ENCODE measurements at places on chromosomes 11 and 22. TPM values are rescaled to one million over a fixed set of nuclear protein-coding genes. Genes with fewer than 3 reads are reported as not detected.

Gene PRR33
- total RNA-seq = 0.12 TPM

Gene CARD10
- 0.09 TPM for total RNA-seq

Gene CDON
- total RNA-seq = 2.8 TPM

DNA sequence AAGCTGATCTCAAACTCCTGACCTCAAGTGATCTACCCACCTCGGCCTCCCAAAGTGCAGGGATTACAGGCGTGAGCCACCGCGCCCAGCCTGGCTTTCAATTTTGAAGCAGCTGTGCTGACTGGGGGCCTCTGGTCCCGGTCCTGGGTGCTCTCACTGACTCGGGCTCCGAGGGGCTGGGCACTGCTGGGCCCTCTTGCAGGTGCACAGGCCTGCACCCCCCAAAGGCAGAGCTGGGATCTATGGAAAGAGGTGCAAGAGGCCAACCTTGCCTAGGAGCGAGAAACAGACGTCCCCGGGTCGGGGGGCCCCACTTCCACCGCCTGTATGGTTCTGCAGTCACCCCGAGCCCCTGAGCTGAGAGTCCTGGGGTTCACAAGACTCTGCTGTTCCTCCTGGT is 33.2 kb downstream of the KIAA0930 start:
- no peak for DNase-seq

DNA sequence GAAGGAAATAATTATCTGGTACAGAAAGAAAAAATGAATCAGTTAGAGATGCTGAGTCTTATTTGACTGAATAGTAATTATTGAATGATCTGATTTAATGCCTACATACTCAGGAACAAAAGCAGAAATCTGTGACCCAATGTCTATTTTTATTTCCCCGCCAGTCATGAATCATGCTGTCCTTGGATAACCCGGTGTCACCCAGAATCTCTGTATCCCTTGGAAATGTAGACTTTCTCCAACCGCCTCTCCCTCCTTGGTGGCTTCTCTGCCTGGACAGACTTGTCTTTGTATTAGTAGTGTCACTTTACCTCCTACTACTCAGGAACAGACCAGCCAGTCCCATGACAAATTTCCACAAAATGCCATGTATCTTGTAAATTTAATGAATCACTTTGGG is 173.3 kb upstream of the PDGFD start:
- no peak for DNase-seq

GRCh38 chr11:28606930-28607329 is 498.7 kb downstream of the METTL15 start:
- no peak for DNase-seq

DNA sequence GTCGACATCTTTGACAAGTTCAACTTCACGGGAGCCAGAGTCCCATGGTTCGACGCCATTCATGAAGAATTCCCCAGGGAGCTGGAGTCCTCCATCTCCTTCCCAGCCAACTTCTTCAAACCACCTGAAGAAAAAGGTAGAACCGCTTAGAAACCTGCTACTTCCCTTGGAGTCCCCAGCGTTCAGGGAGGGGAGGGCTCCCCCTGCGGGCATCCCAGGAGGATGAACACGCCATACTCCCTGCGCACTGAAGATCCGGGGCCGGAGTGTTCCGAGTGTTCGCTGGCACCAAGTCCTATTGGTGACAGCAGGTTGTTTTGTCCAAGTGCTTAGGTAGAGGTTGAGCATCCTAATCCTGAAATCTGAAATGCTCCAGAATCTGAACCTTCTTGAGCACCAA is 51.7 kb upstream of the PRODH start:
- no peak for DNase-seq

DNA sequence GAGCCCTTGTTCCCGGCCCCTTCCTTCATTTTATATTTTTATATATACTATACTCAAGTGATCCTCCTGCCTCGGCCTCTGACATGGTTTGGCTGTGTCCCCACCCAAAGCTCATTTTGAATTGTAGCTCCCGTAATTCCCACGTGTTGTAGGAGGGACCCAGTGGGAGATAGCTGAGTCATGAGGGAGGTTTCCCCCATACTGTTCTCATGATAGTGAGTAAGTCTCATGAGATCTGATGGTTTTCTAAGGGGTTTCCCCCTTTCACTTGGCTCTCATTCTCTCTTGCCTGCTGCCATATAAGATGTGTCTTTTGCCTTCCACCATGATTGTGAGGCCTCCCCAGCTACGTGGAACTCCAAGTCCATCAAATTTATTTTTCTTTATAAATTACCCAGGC is 7.2 kb upstream of the ZNF280A start:
- DNase-seq = no peak

DNA sequence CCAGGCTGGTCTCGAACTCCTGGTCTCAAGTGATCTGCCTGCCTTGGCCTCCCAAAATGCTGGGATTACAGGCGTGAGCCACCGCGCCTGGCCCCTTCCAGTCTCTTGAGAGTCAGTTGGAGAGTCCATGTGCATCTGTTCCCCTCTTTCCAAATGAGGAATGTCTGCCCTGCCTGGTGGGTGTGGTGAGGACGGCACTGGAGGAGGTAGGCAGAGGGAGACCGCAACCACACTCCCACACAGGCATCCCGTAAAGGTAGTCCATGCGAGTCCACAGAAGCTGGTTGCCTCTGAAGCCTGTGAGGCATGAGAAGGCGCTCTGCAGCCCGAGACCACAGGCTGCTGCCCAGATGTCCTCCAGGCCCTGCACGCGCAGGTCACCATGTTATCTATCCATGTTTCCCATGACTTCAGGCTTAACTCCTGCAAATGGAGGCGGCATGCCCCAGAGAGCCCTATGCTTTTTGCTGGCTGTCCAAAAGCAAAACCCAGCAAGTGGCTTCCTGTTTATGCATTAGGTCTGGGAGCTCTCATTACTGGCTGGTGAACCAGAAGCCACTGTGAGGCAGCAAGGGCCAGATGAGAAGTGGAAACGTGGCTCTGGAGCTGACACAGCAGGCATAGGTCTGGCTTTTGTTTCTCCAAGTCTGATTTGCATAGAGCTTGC is 43.4 kb downstream of the GRIK4 start:
- DNase-seq = no peak

GRCh38 chr22:37232140-37232998 is 11.7 kb downstream of the RAC2 start:
- peak; percentile 55 for DNase-seq

GRCh38 chr11:73537969-73538368 is 59.9 kb downstream of the FAM168A start:
- no peak for DNase-seq

GRCh38 chr11:68373189-68373814 is 60.9 kb downstream of the LRP5 start:
- DNase-seq = no peak

GRCh38 chr11:120035756-120036155 is 102.2 kb downstream of the TRIM29 start:
- DNase-seq = no peak

GRCh38 chr11:73283276-73284000 is 11.3 kb downstream of the P2RY6 start:
- no peak for DNase-seq

DNA sequence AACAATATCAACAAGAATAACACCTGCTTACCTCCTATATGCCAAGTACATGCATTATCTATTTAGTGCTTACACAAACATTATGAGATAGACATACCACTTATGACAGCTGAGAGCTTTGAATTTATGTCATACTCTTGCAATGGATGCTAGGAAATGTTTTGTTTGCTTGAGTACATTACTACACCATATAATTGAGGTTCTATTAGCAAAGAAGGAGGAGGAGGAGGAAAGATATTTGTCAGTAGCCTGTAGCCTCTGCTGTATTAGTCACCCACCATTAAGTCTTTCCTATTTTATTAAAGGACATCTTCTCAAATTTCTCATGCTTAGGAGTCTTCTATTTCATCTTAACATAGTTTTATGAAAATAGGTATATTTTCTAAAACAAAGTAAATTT is 6.4 kb downstream of the ANO5 start:
- no peak for DNase-seq

DNA sequence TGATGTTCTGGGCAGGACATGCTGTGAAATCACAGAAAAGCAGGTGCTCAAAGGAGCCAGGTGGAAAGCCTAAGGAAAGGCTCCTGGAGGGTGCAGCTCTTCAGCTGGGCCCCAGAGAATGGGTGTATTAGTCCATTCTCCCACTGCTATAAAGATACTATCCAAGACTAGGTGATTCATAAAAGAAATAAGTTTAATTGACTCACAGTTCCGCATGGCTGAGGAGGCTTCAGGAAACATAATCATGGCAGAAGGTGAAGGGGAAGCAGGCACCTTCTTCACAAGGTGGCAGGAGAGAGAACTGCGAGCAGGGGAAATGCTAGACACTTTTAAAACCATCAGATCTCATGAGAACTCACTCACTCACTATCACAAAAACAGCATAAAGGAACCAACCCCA is 43.1 kb upstream of the DEUP1 start:
- DNase-seq = no peak

DNA sequence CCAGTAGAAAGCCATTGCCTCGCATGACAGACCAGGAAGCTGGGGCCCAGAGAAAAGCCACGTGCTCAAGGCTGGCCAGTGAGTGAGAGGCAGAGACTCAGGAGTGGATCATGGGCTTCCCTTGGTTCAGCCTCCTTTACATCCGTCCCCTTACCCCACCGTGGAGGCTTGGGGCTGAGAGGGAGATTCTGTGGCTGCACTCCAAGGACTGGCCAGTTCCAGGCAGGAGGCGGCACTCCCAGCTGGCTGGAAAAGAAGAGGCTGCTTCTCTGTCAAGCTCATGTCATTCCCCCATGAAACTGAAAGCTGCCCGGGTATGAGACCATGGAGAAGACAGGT is 6.6 kb upstream of the ASCL2 start:
- DNase-seq = no peak

DNA sequence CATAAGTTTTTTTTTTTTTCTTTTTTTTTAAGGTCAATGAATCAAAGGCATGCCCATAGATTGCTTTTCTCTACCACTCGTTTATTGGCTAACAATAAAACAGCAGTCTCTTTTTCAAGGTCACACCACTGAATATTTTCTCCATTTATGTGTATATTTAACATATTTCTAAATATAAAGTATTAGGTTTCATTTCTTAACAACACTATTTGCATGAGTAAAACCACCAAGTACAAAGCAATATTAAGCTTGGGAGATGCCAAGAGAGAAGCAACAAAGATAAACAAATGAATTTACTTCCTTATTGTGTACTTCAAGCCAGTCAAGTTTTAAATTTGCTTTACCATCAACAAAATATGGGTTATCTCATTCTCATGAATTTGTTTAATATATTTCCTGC is 708.9 kb upstream of the CCDC179 start:
- DNase-seq = no peak

DNA sequence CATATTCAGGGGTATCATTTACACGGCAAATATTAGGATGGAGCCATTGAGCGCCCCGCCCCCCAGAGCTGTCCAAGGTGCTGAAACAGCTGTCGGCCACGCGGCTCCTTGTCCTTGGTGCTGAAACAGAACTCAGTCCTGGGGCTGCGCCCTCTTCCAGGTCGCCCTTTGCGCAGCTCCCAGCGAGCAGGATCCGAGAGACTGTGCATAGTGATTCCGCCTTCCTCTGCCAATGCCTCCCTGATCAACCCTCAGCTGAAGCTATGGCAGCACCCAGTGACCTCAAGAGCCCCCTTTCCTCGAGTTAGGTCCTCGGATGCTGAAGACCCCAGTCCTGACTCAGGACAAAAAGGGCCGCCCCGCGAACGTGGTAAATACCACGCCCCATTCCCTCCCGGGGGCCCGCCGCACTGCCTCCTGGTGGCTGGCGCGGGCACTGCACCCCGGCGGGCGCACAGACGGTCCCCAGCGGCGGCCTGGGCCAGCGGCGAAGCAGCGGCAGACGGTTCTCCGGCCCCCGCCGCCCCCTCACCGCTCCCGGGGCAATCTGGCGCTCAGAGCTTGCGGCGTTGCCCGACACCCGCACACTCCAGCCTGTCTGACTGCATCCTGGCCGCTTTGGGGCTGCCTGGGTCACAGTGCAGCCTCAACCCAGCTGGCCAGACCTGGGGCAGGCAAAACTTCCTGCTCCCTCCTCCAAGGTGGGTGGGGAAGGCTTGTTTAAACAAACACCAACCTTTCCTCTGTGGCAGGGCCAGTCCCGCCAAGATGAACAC is 13.4 kb downstream of the SYT7 start:
- DNase-seq = no peak

DNA sequence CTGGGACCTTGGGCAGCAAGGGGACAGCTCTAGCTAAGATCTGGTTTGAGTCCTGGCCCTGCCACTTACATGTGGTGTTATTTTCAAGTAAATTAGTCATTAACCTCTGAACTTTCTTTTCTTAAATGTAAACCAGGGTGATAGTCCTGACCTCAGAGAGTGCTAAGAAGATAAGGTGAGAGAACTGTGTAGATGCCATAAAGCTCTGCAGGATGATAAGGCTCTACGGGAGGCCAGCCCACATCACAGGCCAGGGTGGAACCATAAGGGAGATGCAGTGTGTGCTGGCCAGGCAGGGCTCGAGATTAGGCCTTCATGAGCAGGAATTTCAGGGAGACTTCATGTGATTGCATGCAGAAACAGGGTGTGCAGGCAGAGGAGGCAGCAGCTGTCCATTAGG is 24.2 kb downstream of the NECTIN1 start:
- no peak for DNase-seq

DNA sequence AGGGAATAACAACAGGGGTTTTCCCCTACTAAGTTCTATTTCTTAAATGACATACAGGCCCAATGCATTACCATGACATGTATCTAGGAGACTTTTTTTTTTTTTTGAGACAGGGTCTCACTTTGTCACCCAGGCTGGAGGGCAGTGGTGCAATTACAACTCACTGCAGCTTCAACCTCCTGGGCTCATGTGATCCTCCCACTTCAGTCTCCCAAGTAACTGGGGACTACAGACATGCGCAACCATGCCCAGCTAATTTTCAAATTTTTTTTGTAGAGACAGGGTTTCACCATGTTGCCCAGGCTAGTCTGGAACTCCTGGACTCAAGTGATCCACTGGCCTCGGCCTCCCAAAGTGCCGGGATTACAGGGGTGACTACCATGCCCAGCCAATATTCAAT is 7.5 kb downstream of the CPSF7 start:
- DNase-seq = no peak

Measured in activated naive CD4-positive, alpha-beta T cell treated with anti-CD3 and anti-CD28 coated beads, Interleukin-2, amount 50 U/mL, for 72 hours (primary cell).